Kidney (tissue), 22 donors: ENCODE measurements at places on chromosomes 6 and 20.

- no peak for DNase-seq
These were observed 202.3 kb downstream of the TSHZ2 start for GRCh38 chr20:53174454-53174853.

- no peak for DNase-seq
These were observed 41.4 kb upstream of the CLIC5 start for GRCh38 chr6:46056906-46057529.

DNA sequence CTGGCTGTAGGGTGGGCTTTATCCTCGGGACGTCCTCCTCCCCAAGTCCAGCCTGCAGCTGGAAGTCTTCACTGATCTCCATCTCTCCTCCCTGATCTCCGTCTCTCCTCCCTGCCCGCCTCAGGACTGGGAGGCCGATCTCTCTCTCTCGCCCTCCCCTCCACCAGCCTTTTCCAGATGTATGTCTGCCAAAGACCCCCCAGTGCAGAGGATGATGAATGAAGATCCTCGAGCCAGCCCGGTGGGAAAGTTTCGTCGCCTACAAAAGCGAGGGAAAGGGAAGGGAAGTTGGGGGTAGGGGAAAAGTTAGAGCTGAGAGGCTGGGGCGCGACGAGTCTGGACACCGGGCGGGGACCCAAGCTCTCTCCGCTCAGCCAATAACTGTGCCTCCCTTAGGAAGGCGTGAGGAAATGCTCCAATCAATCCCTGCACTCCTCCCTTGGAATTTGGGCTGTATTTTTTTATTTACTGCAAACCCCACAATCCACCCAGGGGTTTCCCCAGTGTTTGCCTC, 595 bp upstream of the SRF start:
- peak; percentile 92 for DNase-seq

DNA sequence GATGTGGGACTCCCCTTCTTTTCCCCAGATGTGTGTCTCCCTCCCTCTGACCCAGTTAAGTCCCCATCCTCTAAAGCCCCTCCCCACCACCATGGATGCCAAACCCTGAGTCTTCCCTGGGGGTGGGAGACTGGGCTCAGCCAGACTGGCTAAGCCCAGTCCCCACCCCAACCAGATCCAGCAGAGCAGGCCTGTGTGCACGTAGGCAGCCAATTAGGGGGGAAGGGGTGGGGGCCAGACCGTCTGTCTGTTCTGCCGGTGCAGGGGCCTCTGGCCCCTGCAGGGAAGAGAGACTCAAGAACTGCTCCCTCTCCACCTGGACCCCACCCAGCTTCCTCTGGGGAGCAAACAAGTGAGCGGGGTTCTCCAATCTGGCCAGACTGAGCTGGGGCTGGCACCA, 605 bp downstream of the COX4I2 start:
- DNase-seq = no peak

GRCh38 chr20:56605261-56605996, 23.7 kb upstream of the TFAP2C start:
- no peak for DNase-seq

DNA sequence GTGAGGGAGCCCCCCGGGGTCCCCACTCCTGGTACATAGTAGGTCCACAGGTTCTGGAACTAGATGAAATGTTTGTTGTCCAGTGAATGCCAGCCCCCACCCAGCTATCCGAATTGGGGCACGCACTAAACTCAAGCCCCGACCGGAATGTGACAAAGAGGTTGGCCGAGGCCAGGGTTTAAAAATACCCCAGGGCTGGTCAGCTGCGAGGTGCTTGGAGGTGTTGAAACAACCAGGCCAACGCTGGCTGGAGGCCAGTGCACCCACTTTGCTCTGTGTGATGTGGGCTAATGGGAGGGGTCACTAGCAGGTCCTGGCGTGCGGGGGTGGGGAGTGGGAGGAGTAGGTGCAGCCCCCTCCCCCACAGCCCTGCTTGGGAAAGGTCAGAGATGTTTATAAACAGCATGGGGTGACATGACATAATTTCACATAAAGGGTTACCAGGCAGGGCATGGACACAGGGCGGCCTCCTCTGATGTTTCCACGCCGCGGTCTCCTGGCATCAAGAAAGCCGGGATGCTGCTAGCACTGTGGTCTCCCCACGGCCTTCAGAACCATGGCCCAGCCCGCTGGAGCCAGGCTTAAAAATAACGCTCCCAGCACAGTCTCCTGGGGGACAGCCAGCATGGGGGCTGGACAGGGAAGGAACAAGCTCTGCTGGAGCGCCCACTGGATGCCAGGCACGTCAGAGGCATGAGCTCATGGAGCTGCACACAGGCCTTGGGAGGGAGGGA, 111.2 kb upstream of the PTPN1 start:
- DNase-seq = no peak

DNA sequence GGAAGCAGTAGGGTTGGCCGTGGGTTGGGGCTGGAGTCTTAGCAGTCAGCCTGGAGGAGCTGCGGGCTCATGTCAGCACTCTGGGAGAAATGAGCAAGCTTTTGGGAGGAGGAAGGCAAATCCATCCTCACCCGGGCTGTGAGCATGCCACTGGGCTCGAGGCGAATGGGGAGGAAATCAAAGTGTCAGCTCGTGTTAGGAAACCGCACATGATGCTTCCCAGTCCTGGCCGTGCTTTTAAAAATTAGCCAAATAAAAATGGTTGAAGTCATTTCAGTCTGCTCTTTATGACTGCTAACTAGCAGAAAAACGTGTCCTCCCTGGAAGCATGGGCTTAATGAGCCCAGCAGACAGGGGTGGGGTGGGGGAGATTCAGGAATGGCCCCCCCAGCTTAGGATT, 98.1 kb downstream of the NFATC2 start:
- DNase-seq = no peak

DNA sequence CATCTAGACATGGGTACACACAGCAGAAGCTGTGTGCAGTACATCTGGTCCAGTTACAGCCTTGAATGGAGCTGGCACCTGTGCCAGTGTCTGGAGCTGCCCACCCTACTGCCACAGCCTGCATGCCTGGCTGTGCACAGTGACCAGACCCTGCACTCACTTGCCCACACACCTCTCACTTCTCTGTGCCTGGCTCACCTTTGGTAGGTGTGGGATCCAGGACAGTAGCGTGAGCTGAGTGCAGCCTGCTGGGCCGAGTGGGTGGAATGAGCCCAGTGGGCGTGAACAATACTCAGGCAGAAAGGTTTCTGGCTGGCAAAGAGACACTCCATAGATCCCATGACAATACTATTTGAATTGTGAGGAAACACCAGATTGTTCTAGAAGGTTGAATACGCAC, 839.5 kb upstream of the FLRT3 start:
- DNase-seq = no peak

GRCh38 chr6:145318952-145319351, 416.4 kb downstream of the EPM2A start:
- DNase-seq = no peak

DNA sequence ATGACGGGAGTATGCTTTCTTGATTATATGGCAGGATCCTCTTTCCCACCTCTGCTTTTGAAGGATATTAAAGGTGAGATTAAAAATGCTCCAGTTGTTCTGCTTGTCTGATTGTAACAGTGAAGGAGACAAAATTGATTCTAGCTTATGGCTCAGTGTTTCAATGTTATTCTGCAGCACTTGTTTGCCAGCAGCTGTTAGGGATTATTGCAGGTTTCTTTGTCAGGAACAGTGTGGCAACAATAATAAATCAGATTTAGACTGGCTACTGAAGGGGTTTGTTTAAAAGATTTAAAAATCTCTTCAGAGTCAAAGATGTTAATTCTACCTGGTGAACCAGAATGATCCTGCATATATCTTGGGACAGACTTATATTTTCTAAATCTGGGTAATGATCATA, 126.9 kb downstream of the LAMA2 start:
- no peak for DNase-seq

GRCh38 chr6:2708456-2708855, 42.3 kb downstream of the MYLK4 start:
- DNase-seq = no peak

DNA sequence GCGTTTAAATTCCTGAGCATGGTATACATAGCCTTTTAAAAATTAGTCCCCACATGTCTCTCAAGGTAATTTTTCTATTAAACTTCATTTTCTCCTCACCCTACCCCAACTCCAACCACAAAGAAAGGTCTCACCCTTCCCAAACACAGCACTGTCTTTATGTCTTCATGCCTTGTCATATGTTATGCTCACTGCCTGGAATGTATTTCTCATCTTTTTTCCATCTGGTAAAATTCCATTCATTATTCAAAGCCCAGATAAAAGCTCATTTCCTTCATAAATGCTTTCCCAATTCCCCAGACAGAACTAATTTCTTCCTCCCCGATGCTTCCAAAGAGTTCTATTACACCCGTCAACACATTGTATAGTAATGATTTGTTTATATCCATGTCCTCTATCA, 302.0 kb downstream of the ALDH8A1 start:
- no peak for DNase-seq

- DNase-seq = peak; percentile 59
These were observed 242.2 kb downstream of the HIVEP2 start for GRCh38 chr6:142702501-142703460.

GRCh38 chr6:31493875-31494694, 3.9 kb upstream of the MICB start:
- DNase-seq = peak; percentile 86

DNA sequence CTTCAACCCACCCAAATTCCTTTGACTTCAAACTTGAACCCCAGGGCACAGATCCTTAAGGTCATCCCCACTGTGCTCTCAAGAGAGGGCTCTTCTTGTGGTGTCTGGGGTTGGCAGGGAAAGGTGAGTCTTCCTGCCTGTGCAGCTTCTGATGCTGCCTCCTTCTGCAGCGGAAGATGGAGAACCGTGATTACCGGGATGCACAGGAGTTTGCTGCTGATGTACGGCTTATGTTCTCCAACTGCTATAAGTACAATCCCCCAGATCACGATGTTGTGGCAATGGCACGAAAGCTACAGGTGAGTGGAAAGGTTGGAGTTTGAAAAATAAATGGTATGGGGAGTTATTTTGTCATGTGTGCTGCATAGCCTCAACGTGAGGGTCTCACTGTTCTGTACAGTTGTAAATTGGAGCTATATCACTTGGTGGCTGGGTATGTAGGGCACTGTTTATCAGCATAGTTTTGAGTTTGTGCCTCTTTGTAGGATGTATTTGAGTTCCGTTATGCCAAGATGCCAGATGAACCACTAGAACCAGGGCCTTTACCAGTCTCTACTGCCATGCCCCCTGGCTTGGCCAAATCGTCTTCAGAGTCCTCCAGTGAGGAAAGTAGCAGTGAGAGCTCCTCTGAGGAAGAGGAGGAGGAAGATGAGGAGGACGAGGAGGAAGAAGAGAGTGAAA, 9.0 kb downstream of the BRD2 start:
- no peak for DNase-seq
